GM04503 (cell line): ENCODE measurements at places on chromosomes 5 and 9.

GRCh38 chr5:84378961-84379360 is 5.7 kb downstream of the EDIL3 start:
- no peak for DNase-seq

DNA sequence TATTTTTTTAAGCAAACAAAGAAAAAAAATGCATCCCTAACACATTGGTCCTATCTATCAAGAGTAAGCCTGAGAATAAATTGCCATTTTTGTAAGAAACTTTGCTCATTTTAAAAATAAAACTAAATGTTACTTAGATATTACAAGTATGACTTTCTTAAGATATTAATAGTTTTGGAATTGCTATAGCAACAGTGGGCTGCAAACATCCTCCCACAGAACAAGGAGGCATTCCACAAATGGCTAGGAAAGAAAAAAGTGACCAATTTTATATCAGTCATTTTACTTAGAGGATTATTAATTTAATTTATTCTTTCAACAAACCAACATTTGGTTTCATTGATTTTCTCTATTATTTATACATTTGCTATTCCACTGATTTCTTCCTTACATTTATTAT is 63.7 kb downstream of the LURAP1L start:
- DNase-seq = no peak

GRCh38 chr5:1399737-1400136 is 45.5 kb downstream of the SLC6A3 start:
- no peak for DNase-seq

- no peak for DNase-seq
Measured at GRCh38 chr5:35488791-35489190, 128.9 kb upstream of the SPEF2 start.

DNA sequence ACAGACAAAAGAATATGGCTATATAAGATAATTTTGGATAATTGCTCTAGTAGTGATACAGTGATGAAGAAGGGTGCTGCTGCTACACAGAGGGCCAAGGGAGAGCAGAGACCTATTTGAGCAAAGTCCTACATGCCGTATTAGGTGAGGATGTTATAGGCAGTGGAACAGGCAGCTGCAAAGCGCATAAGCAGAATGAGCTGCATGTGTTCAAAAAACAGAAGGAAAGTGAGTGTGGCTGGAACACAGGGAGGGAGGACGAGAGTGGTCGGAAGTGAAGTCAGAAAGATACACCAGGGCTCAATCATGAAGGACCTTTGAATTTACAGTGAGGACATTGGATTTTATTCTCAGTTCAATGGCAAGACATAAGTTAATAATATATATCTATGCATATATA is 35.4 kb downstream of the ITGA2 start:
- no peak for DNase-seq

- peak; percentile 99 for DNase-seq
Measured at GRCh38 chr9:121278477-121279261, 10.7 kb downstream of the GSN start.

GRCh38 chr9:136726118-136726517 is 13.7 kb downstream of the DIPK1B start:
- no peak for DNase-seq

DNA sequence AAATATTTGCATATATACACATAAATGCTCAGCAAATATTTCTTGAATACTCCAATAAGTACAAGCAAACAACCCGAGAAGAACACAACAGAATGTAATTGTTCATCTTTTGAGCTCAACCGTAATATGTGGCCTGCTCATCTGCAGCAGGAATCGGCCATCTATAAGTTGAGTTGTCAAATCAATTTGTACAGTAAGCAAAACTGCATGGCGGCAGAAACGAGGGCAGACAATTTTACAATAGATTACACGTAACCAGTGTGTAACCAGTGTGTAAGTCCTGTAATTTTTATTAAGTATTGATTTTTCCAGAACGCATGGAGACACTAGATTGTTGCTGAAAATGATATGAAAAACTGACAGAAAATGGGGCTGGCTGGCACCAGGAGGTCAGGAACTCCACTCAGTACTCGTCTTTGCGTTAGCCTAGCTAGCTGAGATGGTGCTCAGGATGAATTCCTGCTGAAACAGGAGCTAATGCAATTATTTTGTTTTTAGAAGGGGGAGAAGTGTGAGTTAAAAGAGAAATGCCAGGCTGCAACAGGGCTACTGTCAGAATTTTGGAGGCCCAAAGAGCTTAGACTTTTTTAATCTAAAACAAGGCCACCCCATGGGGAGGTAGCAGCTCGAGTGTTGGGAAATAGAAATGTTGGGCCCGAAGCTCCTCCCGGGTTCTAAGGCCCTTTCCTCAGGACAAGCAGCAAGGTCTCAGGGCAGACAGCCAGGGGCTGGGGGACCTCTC is 682 bp downstream of the DHX29 start:
- DNase-seq = no peak

GRCh38 chr5:137681191-137681590 is 54.7 kb downstream of the KLHL3 start:
- DNase-seq = no peak

- peak; percentile 73 for DNase-seq
Measured at GRCh38 chr9:115717711-115718173, 435.8 kb upstream of the PAPPA start.

DNA sequence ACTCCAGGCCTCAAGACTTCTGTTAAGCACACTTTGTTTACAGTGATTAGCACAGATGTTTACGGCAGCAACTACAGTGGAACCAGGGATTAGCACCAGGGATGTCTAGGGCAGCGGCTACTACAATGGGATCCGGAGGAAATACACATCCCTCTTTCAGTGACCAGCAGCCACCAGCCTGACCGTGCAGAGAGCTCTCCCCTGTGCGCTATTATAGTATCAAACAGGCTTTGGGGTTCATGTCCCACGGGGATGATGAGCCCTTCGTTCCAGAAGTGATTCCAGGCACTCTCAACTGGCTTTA is 21.5 kb downstream of the GFPT2 start:
- no peak for DNase-seq

DNA sequence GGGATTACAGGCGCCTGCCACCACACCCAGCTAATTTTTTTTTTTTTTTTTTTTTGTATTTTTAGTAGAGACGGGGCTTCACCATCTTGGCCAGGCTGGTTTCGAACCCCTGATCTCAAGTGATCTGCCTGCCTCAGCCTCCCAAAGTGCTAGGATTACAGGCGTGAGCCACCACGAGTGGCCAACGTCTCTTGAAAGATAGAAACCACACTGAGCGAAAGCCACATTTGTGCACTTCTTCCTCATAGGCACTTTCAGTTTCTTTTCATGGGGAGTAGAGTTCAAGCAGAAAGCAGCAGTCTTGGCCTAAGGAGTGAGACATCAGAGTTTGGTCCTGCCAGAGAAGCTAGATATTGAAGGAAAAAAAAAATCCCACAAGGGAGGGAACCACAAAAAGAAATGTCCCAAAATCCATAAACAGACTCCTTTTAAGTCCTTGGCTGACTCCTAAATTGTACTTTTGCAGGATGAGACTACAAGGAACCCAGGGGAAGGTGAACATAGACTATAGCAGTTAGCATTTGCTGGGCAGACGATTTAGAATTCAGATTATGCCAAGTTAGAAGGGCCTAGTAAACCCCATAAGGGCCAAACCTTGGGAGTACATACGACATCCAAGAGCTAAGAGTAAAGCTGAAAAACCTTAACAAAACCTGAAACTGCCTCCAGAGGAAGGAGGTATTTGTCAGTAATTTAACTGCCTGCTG is 43.9 kb upstream of the GLIPR2 start:
- no peak for DNase-seq

GRCh38 chr5:133730346-133730745 is 118.0 kb upstream of the FSTL4 start:
- no peak for DNase-seq

GRCh38 chr5:73327908-73328455 is 120.6 kb downstream of the FOXD1 start:
- no peak for DNase-seq

DNA sequence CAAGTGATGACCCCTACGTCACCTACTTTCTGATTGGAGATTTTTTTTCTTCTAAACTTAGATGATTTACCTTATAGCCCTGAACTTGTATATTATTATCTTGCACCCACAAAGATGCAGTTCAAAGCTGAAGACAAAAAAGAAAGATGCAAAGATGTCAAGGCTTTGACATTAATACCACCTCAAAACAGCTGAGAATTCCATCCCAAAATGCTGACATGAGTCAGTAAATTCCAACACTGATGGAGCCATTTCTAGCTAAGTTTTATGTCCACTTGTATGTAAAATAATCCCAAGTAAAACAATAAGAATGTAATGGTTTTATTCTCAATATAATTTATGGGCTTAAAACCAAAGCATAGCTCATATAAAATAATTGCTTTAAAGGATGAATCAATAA is 91.5 kb upstream of the CDH9 start:
- no peak for DNase-seq

DNA sequence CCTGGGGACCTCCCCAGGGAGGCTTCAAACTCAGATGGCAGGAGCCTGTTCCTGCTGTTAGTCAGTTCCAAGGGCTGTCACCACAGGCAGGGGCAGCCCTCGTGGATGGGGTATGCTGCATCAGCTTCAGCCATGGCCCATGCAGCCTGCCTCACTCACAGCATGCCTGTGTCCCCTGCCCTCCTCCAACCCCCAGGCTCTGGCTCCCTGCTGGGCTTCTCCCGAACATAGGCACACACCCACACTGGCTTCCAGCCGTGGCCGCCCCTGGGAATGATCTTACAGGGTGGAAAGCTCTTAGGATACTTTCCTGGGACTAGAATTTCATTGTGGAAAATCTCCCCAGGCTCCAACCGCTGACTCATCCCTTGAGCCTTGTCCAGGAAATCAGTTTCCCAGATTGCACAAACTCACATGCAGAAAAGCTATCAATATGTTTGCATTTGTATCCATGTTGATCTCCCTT is 163.8 kb downstream of the SEC61B start:
- DNase-seq = no peak

DNA sequence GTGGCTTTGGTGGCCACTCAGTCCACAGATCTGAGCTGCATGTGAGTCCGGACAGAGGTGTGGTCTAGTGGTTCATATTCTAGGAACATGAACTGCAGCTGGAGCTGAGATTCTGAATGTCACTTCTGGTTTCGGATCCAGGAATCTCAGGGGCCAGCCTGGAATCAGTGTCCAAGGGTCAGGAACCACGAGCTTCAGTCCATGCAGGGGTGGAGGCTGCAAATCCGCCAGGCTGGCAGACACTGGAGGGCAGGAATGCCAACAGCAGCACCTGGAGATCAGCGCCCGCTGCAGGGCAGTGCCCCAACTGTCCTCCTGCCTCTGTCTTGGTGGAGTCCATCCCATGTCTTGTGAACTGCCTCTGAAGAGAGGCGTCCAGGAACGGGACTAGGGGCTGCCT is 73.5 kb downstream of the CACNA1B start:
- no peak for DNase-seq

GRCh38 chr5:7976411-7977190 is 107.7 kb downstream of the MTRR start:
- DNase-seq = no peak

GRCh38 chr9:114339130-114339908 is 9.7 kb downstream of the ORM2 start:
- DNase-seq = no peak

DNA sequence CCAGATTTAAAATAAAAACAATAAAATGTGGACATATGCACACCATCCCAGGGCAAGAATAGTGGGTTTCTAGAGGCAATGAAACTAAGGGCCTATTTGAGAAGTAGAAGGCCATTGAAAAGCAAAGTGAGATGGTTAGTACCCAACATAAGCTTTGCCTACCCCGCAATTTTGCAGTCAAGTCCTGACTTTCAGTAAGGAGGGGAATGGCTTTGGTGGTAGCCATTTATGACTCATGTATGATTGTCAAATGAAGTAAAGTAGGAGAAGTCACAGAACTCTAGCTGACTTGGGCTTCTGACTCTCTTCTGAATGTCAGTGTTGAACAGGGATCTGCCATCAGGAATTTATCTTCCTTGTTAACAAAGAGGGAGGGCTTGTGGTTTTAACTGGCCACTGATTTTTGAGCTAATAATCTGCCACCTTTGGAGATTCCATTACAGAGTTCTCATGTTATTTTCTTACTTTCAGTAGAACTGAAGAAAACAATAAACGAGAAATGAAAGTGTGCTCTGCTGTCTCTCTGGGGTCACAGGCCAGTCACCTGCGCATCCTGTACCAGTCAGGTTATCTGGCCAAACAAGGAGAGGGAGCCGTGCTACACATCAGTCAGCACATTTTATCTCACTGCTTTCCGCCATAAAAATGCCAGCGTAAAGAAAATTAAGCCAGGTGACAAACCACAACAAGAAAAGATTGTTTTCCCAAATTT is 14.3 kb upstream of the SNCAIP start:
- DNase-seq = no peak

DNA sequence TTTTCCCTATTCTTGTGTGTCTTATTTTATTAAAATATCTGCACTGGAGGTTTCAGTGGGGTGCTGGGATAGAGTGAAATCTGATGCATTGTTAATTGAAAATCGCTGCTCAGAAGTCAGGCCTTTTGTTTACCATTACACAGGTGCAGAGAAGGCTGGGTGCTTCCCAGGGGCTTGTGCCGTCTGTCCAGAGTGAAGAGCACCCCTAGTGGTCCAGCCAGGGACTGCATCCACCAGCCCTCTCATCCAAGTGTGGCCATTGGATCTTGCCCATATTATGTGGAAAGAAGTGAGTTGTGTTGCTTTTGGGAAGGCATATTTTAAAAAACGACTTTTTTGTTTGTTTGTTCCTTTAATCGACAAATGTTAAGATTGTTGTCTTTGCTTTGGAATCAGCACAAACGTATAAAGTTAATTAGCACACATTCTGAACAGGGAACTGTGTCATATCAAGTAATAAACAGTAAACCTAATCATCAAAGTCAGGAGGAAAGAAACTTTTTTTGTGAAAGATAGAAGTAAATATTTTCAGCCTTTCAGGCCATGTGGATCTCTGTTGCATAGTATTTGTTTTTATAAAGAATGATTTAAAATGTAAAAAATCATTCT is 315.6 kb downstream of the MTRR start:
- no peak for DNase-seq

DNA sequence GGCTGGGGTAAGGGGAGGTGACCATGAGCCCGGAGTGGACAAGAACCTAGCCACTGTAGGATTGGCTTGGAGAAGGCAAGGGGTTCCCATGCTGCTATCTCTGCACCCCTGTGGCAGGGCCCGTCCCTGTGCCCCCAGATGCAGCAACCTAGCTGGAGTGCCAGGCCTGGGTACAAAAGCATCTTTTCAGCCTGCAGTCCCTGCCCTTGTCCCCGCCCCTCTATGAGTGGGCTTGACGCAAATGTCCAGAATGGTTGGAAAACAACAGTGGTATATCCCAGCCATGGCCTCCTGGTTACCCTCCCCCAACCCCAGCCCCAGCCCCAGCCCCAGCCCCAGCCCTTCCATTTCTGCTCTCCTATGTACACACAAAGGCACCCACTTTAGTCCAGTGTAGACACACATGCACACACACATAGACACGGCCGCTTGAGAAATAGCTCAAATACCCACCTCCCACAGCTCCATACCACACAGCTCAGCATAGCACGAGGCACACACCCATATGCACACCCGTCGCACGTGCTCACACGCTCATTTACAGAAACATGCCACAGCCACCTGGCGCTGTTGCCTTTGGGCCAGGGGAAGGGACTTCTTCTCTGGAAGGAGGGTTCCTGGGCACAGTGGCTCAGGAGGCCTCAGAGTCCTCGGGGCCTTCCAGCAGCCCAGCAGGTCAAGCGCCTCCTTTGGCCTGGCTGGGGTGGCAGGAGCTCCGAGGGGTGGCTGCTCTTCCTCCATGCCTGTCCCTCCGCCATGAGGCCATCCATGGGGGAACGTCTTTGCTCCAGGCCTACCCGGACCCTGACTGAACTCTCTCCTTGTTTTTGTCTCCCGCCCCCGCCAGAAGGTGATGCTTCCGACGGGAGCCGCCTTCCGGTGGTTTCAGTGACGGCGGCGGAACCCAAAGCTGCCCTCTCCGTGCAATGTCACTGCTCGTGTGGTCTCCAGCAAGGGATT is 34.1 kb downstream of the CXXC5 start:
- DNase-seq = no peak

GRCh38 chr9:123868002-123868401 is 61.9 kb downstream of the DENND1A start:
- no peak for DNase-seq
